NB4 (cell line): ENCODE measurements at places on chromosomes 6 and 20.

- peak; percentile 10 for DNase-seq
Measured at GRCh38 chr6:117188627-117189201, 76.6 kb upstream of the VGLL2 start.

GRCh38 chr6:165200178-165200577 lies 109.2 kb downstream of the C6orf118 start:
- DNase-seq = no peak

DNA sequence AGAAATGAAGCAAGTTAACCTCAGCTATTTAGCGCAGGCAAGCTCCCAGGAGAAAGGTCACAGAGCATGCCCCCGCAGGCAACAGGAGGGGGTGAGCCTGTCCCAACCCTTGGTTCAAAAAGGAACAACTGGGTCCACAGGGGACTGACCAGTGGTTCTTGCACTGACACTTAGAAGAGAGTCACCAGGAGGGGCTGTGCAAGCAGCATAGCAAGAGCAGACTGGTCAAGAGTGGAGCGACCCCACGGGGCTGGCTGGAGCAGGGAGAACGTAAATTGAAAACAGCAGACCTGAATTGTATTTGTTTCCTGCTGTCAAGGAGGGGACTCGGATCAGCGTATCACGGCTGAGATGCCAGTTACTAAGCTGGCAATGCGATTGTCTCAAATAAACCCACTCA lies 32.8 kb downstream of the GABRR1 start:
- no peak for DNase-seq

DNA sequence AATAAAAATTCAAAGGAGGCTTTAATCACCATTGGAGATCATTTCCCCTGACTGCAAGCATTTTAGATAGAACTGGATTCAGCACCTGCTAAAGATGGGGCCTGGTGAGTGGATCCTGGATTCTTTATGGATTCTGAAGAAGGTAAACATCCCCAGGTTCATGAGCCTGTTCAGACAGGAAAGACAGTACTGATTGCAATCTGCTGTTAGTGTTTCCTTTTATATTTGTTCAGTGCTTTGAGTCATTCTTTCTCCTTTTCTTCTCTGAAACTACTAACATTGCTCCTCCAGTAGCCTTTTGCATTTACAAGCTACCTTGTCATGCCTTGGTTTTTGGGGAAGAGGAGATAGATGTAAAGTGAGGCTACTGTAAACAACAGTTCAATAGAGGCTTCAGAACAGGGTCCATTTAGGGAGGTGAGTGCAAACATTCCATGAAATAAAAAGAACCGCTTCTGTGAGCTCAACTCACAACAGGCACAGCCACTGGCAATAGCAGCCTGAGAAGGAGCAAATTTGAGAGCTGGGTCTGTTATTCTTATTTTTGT lies 66.4 kb upstream of the PRL start:
- no peak for DNase-seq

DNA sequence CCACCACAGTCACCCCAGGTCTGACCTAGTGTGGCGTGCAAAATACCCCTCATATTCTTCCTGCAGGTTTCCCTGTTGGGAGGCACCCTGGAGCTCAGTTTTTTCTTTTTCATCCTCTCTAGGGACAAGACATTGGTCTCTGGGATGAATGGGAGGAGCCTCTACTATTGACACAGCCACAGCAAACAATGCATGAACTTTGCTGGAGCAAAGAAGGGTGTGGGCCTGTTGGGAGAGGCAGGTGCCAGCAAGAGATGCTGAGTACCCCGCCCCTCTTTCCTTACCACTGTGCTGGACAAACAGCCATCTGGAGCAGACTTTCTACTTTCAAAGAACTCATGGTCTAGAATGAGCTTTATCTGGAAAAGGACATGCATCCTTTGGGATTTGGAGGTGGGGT lies 10.1 kb downstream of the TGM3 start:
- DNase-seq = no peak

GRCh38 chr20:21109144-21109543 lies 3.0 kb upstream of the LINC00237 start:
- DNase-seq = no peak

GRCh38 chr20:38658879-38659596 lies 57.4 kb downstream of the ARHGAP40 start:
- DNase-seq = no peak

DNA sequence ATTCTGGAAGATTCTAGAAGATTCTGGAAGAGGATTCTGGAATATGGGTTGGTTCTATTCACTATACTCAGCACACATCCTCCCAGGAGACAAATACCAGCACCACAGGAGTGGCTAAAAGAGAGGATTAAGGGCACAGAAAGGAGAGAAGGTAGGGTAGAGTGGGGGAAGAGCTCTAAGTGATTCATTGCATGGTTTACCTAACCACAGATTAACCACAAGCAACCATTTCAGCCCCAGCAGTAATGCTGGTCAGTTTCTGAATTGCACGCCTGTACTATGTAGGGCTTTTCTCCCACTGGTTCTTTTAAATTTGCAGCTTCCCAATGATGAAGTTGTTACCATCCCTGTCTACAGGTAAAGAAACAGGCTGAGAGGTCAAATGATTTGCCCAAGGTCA lies 192.7 kb upstream of the PMEPA1 start:
- DNase-seq = peak; percentile 68

DNA sequence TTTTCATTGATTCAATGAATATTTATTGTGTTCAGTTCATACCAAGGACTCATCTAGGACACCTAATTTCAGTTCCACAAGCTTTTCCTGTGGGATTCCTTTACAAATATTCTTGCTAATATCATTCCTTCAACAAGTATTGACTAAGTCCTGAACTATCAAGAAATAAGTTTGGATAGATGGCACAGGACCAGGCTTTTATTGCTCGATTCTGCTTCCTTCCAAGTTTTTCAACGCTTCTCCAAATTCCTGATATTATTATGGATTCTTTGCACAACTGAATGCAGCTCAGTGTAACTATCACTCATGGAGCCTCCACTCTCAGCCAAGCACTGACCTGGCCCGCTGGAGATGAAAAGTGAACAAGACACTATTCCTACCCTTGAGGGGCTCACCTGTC lies 32.7 kb upstream of the COL21A1 start:
- no peak for DNase-seq

- no peak for DNase-seq
Measured at GRCh38 chr6:18245642-18246041, 18.7 kb downstream of the DEK start.

DNA sequence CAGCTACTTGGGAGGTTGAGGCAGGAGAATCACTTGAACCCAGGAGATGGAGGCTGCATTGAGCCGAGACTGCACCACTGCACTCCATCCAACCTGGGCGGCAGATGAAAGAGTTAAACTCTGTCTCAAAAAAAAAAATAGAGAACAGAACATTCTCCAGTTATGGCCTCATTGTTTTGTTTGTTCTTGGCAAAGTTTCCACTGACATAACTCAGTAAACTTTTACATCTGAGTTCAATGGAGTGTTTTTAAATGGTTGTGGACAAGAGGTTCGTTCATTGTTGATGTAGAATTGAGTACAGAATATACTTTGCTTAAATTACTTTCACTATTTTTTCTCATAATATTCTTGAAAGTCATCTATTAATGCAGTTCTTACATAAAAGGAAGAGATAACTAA lies 42.2 kb upstream of the IFNGR1 start:
- no peak for DNase-seq

DNA sequence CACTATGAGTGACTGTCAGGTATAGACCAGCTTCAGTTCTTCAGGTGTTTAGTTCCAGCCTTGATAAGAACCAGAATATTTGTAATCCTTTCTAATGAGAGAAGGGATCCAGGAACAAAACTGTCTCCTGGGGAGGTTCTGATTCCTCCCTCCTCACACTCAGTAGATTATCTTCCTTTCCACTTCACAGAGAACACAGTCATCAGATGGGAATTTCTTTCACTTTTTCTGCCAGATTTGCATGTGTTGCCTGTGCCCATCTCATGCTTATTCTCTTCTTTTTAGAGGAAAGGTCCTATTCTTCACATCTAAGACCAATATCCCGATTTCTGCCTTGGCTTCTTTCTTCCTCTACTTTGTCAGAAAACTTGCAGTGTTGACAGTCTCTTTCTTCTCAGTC lies 50.8 kb downstream of the CD109 start:
- DNase-seq = no peak

- peak; percentile 12 for DNase-seq
Measured at GRCh38 chr6:1868561-1869261, 259.0 kb downstream of the FOXC1 start.

DNA sequence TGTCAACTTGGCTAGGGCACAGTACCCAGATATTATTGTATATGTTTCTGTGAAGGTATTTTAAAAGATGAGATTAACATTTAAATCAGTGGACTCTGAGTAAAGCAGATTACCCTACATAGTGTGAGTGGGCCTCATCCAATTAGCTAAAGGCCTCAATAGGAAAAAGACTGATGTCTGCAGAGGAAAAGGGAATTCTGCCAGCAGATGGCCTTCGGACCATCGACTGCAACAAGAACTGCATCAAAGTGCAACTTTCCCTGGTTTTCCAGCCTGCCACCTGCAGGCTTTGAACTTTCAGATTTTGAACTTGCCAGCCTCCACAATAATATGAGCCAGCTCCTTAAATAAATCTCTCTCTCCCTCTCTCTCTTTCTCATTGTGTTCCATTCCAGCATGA lies 80.5 kb downstream of the IMPG1 start:
- DNase-seq = no peak

GRCh38 chr20:46789339-46790028 lies 80.0 kb downstream of the SLC2A10 start:
- no peak for DNase-seq

DNA sequence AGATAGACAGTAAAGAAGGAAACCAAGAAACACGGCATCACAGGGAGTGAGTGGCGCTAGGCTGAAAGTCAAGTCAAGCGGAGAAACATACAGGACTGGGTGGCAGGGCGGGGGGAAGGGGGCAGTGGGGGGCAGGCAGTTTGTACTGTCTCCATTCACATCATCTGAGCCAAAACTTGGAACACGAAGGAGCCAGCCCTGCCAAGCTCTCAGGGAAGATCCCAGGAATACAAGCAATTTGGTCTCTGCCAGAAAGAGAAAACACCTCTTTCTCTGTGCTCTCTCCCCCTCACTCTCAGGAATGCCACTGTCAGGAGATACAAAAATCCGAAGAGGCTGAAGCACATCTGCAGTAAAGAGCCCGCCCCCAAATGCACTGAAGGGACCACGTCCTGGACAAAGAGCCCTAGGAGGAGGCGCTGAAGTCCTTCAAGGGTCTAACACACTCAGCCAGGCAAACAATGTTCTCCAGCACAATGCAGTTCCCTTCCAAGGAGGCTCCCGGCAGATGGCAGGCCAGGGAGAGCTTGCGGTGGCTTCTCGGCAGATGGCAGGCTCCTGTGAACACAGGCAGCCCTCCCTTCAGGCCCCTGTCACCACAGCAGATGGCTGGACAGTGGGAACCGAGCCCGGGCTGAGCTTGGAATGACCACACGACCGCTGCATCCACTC lies 90.0 kb downstream of the ATP9A start:
- DNase-seq = no peak

DNA sequence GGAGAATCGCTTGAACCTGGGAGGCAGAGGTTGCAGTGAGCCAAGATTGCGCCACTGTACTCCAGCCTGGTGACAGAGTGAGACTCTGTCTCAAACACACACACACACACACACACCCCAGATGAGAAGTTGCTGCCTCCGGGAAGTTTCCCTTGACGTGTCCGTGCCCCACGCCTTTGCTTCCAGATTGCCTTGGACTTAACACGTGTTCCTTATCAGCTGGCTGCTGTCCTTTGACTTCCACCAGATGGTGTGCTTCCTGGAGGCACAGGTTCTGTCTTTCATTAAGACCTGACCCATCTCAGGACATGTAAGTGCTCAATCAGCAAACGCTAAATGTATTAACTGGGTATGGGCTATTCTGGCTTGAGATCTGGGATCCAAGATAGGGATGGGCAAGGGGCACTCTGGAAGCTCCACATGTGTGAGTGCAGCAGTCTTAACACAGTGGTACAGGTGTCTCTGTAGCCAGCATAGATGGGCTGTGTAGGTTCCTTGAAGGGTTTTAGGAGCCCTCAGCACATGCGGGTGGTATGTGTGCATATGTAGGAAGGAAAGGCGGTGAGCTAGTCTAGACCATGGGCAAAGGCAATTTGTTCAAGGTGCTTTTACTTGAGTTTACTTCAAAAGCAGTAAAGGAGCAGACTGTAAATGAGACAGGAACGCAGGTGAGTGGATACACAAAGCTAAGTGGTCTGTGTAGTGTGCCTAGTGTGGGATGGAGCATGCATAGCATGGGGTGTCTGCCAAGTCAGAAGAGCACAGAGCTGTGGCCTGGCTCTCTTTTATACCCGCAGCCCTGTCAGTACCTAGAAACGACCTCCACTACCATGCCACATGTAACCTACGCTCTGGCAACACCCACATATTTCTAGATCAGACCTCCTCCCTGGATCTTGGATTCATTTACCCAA lies 11.6 kb downstream of the PIGT start:
- DNase-seq = no peak

- no peak for DNase-seq
Measured at GRCh38 chr6:133954657-133955576, 1.9 kb downstream of the TBPL1 start.

GRCh38 chr6:105988812-105989577 lies 97.1 kb upstream of the PRDM1 start:
- DNase-seq = no peak

GRCh38 chr20:24970754-24971153 lies 21.7 kb downstream of the CST7 start:
- no peak for DNase-seq

DNA sequence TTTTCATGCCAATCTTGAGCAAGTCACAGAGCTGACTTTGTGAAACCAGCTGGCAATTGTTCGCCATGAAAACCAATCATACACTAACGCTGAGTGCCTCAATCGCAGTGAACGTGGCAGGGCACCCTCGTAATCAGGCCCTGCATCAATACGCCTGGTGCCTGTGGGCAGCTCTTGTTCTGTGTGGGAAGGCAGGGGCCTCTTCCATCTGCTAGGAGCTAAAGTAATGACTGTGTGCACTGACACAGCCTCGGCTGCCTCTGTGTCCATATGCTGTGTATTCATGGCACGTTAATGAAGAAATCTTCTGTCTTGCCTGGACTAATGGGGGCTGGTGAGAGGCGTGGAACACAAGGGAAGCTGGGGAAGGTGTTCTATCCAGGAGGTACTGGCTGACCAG lies 27.8 kb upstream of the SYNDIG1 start:
- no peak for DNase-seq
